ENCODE measurements at places on chromosomes 7 and 10. TPM values are rescaled to one million over a fixed set of nuclear protein-coding genes. Genes with fewer than 3 reads are reported as not detected.

CH25H gene
- 4.4 TPM for total RNA-seq

AKR1C4 gene
- total RNA-seq, result not detected

NODAL gene
- not detected for total RNA-seq

EIF5AL1 gene
- 0.22 TPM for total RNA-seq

OR13A1 gene
- not detected for total RNA-seq

TUBB8 gene
- not detected for total RNA-seq

ANKRD61 gene
- not detected for total RNA-seq

EFCAB10 gene
- total RNA-seq, result not detected

PDZD7 gene
- 0.44 TPM for total RNA-seq

OR2A12 gene
- not detected for total RNA-seq

- no peak for DNase-seq
These were observed 80.0 kb downstream of the NRCAM start for GRCh38 chr7:108376206-108376605.

DNA sequence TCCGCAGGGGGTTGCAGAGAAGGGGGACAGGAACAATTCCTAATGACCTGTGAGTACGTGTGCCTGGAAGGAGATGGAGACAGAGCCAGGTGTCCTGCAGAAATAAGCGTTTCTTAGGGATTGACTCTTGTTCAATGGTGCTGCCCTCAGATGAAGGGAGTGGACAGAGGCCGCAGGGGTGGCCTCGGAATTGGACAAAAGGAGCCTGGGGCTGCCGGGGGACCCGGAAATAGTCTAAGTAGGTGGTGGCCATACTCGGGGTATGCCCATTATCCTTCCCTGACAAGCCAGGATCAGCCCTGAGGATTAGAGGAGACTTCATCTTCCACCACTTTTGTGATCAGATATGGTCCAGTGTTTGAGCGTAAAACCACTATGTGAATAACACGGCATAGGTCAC, 39.2 kb downstream of the ELFN1 start:
- DNase-seq, result no peak

GRCh38 chr10:77496941-77497420, 140.6 kb downstream of the KCNMA1 start:
- DNase-seq, result no peak

DNA sequence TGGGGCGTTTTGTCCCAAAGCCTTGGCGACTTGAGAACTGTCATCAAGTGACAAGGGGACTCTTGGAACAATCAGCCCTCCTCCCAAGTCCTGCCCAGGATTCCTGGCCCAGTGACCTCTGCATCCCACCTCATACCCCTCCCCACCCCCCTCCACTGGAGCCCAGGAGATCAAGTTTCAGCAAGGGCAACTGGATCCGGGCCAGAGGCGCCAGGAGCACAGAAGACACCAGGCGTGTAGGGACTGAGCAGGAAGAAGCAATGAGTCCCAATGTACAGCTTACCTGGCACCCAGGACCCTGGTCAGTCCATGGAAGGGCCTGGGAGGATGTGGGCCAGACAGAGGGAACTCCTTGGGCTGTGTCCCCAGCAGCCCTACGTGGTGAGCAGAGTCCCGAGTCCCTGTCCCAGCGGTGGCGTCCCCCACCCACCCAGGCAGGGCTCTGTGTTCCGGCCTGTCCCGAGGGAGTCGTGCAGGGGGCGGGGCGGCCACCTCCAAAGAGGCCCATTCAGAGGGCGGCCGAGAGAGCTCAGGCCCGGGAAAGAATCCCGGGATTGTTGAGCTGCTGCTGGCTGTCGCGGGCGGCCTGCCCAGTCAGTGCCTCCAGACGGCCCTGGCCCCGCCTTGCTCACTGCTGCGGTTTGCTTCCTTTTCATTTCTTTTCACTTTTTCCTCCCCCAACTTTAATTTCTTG, 254.1 kb downstream of the TNS3 start:
- peak; percentile 73 for DNase-seq

- DNase-seq, result no peak
These were observed 705 bp downstream of the SLF2 start for GRCh38 chr10:100913470-100913865.

- DNase-seq, result no peak
These were observed 49.7 kb downstream of the MICALL2 start for GRCh38 chr7:1409555-1409954.

DNA sequence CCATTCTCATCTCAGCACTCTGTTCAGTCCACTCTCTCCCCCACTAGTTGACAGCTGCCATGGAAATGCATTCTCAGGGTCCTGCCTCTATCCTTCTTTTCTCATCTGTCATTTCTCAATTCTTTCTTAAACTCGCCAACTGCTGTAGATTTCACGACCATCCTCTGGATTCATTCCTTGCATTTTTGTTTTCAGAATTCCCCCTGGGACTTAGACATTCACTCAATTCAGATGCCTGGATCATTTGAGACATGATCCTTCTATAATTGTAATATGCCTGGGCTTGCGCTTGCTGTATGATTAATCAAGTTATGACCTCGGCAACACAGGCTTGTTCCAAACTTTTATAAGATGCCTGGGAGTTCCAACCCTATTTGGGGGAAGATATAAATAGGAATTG, 104.5 kb downstream of the RAB11FIP2 start:
- DNase-seq, result no peak

DNA sequence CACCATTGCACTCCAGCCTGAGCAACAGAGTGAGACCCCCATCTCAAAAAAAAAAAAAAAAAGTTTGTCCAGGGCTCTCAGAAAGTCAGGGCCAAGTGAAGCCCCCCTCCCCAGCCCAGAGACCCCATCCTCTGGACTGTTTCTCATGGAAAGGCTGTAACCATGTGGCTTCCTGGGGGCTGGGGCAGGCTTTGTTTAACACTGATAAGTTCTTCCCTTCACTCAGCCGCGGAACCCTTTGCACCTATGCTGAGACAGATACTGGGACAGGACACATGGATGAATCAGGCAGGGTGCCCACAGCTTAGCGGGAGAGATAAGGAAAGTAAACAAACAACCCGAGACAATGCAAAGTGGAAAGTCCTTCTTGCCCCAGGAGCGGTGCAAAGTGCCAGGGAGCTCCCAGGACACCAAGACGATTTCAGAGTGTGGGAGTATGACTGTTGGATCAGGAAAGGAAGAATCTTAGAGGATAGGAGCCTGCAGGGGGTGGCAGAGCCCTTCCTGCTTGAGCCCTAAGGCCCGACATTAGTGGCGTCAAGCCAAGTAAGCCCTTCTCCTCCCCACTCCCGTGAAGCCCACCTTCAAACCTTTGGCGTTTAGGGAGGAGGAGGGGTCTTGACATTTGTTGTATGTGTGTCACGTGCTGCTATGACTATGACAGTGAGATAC, 11.6 kb downstream of the MLXIPL start:
- DNase-seq, result peak; percentile 16

DNA sequence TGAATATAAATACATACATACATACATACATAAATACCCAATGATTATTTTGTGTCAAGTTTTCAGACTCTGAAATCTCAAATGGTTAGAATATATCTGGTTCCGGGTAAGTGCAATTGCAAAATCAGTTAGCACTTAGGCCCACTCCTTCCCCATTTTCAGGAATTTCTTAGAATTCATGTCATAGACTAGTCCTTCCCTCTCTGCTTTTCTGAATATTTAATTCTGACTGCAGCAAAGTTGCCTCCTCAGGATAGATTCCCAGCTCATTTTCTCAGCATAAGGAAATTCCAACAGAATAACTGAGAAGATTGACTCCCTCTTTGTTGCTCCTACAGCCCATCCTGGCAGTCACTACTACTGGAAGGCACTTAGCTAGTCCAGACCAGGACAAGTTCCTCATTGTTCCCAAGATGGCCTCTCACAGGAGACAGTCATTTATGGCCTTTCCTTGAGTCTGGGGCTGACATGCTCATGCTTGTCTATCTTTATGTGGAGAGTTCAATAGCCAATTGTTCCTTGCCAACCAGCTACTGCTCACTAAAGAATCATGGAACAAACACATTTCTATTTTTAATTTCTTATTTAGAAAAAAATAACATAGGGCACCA, 142.9 kb upstream of the ITGB1 start:
- DNase-seq, result no peak

DNA sequence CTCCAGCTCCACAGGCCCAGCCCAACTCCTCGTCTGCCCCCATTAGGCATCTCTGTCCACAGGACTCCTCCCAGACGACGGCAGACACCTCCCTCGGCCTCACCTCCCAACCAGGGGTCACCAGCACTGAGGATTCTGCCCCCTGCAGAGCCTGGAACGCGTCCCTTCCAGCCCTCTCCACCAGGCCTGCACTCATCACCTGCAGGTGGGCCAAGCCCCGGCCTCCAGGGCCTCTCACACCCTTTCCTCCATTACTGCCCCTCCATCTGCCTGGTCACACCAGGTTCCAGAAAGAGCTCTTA, 42.7 kb upstream of the PDGFA start:
- DNase-seq, result no peak

DNA sequence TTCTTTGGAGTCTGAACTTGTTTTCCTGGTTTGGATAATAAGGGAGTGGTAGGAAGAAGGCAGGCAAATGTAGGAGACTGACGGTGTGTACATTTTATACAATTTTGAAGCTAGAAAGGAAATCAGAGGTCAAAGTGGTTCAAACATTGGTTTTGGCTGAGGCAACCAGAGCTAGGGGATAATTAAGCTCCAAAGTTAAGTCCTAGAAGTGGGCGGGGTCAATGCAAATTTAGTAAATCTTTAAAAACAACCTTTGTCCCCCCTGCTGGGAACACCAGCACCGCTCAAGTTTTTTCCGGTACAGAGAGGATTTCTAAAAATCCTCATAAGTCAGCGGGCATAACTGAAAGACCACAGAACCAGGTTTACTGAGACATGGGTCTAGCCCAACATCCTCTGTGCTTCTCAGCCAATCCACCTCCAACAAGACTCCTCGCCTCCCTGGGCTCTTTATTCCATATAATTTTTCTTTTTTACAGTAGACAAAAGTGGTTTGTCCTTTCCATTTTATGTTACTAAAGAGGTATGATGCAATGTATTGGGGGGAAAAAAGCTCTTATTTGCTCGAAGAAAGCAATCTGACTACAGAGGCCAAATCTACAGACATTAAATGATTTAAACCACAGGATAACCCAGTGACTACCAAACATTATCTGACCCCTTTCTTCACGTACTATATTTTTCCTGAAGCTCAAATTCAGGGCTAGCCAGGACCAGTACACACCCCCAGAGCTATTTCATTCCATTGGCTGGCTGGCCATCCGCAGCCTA, 1.6 kb downstream of the GLUD1 start:
- peak; percentile 44 for DNase-seq

- DNase-seq, result peak; percentile 68
These were observed at the start of gene ACTL6B for GRCh38 chr7:100655908-100656674. TSS of gene ACTL6B (minus strand) at chr7:100656448. CDS start at chr7:100656354, 94 bp downstream.

- DNase-seq, result no peak
These were observed 289.1 kb downstream of the PRKG1 start for GRCh38 chr10:51363415-51363814.

DNA sequence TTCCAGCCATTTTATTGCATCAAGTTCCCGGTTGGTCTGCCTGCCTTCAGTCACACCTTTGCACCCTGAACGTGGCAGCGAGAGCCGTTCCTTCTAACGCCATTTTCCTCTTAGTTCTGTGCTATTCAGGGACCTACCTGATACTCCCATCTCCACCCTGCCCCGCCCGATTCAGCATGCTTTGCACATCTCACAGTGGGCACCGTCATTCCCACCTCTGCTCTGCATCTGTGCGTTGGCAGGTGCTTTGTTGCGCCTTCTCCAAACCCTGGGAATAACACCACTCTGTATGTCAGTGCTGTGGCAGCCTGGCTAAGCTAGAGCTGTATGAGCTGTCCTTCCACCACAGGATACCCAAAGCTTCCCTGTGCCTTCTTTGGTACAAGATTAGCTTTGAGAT, 96.8 kb downstream of the ACTR3B start:
- DNase-seq, result no peak

DNA sequence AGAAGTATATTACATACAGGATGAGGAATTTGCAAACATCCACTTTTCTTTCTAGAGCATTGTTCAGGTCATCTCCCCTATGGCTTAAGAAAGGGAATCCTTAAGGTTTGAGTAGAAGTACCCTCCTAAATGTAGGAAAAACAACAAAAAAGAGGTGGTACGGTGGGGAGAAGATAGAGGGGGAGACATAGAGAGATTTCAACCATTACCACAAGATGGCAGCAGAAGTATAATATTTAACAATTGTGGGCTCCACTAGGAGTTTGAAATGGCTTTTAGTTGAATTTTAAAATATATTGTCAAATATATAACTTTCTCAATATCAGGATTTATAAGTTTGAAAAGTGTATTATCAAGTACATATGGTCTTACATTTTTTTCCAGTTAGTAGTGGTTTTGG, 72.7 kb upstream of the PRKG1 start:
- peak; percentile 15 for DNase-seq

DNA sequence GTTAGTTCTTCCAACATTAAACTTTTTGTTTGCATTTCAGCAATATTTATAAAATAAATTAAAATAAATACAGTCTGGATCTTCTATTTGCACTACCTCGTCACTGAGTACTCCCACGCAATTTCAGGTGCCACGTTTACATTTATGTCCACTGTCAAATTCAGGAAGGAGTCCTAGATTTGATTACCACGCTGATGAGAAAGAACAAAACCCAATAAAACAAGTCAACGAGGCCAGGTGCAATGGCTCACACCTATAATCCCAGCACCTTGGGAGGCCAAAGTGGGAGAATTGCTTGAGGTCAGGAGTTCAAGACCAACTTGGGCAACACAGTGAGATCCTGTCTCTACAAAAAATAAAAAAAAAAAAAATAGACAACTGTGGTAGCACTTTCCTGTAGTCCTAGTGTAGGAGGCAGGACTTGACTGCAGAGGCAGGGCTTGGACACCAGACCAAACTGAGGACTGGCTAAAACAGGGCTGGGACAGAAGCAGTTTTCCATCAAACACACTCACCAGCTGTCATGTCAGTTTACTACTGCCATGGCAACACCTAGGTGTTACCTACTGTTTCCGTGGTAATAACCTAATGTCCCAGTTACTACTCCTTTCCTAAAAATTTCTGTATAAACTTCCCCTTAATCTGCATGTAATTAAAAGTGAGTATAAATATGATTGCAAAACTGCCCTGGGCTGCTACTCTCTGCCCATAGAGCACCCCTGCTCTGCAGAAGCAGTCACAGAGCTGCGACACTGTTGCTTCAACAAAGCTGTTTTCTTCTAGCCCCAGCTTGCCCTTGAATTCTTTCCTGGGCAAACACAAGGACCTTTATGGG, 341.7 kb downstream of the PARD3 start:
- no peak for DNase-seq

DNA sequence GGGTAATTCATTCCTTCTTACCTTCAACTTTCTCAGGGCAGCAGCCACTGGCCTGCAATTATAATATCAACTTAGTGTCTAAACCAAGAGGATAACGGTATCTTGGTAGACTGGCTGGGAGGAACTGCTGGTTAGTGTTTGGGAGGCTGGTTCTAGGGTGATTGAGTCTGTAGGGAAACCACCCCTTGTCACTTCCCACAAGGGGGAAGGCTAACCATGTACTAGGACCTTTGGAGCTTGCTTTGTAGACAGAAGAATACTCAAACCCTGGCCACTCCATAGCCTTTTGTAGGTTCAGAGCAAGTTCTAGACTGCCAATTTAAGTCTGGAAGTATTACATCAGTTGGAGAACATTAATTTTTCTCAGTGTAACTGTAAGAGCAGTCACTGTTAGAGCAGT, 51.3 kb downstream of the NHLRC2 start:
- no peak for DNase-seq
